ENCODE measurements at places on chromosomes 4 and X.

DNA sequence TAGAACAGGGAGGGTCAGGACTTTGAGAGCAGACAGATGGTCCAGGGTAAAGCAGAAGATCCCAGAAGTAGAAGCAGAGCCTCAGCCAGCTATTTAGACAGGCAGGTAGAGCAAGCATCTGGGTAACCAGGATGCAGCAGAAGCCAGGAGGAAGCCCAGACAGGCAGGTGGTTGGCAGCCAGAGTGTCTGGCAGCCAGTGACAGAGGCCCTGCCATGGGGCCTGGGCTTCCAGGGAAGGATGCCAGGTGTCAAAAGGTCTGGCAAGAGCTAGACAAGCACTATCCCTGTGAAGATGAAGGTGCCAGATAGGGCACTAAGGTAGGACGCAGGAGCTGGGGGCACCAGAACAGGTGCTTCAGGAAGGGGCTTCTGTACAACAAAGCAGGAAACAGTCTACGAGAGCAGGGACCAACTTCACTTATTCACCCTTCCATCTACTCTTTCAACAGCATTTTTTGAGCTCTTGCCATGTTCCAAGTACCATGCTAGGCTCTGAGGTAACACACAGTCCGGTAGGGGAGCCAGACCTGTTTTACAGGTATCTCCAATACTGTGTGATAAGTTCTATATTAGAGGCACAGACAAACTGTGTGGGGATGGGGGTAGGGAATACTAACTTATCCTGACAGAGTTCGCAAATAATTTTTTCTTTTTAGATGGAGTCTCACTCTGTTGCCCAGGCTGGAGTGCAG lies 38.1 kb upstream of the GJB1 start:
- DNase-seq: no peak

- no peak for DNase-seq
These were observed 33.4 kb downstream of the CYTL1 start for GRCh38 chr4:4985844-4986243.

- DNase-seq: no peak
These were observed 20.8 kb downstream of the HMX1 start for GRCh38 chr4:8850830-8851188.

GRCh38 chr4:1793496-1793840 lies 375 bp downstream of the FGFR3 start:
- DNase-seq: peak; percentile 14

GRCh38 chr4:98627531-98628257 lies 30.7 kb downstream of the TSPAN5 start:
- DNase-seq: no peak

GRCh38 chr4:174230680-174231079 lies 52.8 kb downstream of the FBXO8 start:
- no peak for DNase-seq

DNA sequence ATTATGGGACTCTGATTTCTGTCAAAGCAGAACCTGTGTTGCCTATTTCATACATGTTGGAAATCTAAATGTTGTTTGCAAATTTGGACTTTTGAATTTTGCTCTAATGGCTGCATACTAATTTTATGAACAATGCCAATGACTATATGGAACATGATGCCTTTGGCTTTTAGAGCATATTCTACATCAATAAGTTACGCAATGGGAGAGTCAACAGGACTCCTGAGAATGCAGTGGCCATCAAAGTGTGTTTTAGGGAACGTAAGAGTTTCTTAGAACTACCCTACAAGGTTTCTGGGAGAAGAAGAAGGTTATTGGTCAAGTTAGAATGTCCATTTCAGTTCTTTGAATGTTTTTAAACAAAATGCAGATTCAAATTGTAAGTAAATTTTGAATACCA lies 76.1 kb downstream of the SLIT2 start:
- no peak for DNase-seq

- DNase-seq: no peak
These were observed 306.3 kb upstream of the PCDH7 start for GRCh38 chr4:30413915-30414314.

DNA sequence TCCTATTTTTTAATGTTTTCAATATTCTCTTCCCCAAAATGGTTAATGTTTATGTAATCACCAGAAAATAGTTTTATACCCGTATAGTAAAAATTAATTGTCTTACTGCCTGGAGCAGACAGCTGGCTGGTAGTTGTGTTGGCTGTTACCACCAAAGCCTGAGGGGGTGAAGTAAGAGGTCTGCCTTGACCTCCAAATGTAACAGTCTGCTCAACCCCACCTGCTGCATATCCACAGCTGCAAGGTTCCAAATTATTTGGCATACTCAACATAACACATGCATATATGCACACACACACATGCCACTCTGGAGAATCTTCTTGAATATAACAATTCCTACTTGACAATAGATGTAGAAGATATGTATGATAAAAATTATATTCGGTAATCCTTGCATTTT lies 624.3 kb downstream of the ADGRL3 start:
- no peak for DNase-seq

- DNase-seq: no peak
These were observed 870.2 kb downstream of the ADGRL3 start for GRCh38 chr4:62070291-62070852.

DNA sequence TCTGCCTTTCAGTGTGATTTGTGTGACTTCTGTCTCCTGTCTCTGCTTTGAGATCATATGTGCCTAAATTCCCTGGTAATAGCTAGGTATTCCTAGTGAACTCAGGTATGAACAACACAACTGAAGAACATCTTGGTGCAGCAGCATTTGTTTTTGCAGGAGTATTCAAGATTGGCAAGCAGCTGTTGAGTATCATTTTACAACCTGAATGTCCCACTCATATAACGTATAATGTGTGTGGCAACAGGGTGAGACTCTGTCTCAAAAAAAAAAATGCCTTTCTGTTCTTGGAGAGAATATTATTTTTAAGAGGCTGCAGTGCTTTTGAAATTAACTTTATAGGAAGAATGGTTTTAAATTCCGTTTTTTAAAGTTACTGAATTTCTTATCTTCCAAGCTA lies 7.7 kb downstream of the LSM6 start:
- no peak for DNase-seq

GRCh38 chr4:99002279-99002678 lies 6.8 kb downstream of the METAP1 start:
- no peak for DNase-seq

- DNase-seq: no peak
These were observed 263.6 kb downstream of the HS3ST1 start for GRCh38 chr4:11165052-11165451.

- no peak for DNase-seq
These were observed 192.4 kb upstream of the NEIL3 start for GRCh38 chr4:177117256-177117655.

DNA sequence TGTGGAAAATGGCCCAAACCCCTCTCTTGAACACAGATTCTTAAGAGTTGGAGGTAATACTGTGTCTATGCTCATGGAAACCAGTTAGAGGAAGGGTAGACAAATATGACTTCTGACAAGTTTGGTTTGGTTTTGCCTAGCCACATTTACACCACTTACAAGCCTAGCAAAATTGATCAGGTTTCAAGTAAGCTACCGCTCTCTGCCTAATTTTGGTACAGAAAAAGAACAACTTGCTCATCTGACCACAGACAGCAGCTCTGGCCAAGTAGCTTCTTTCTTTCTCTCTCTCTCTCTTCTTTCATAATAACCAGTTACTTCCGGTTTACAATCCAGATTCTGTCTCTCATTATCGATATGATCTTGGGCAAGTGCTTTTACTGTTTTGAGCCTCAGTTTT lies 260.0 kb downstream of the GLUD2 start:
- no peak for DNase-seq

GRCh38 chrX:19177721-19178120 lies 55.5 kb upstream of the ADGRG2 start:
- no peak for DNase-seq

DNA sequence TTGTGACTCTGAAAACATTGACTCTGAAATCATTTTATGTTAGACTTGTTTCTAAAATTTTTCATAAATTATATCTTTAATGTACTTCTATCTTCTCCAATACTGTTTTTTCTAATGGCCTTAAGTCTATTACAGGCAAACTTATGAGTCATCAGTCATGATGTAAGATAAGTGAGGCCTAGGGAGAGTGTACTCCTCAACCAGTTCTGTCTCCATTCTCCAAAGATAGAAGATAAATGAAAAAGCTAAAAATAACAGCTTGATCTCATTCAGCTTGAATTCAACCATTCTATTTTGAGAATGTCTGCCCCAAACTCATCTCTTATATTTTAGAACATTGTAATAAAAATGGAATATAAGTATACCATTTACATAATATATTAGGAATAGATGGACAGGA lies 34.5 kb downstream of the STBD1 start:
- DNase-seq: no peak

- no peak for DNase-seq
These were observed 129.4 kb downstream of the CNKSR2 start for GRCh38 chrX:21503593-21503992.

- DNase-seq: no peak
These were observed 31.5 kb upstream of the LNX1 start for GRCh38 chr4:53622739-53623151.

DNA sequence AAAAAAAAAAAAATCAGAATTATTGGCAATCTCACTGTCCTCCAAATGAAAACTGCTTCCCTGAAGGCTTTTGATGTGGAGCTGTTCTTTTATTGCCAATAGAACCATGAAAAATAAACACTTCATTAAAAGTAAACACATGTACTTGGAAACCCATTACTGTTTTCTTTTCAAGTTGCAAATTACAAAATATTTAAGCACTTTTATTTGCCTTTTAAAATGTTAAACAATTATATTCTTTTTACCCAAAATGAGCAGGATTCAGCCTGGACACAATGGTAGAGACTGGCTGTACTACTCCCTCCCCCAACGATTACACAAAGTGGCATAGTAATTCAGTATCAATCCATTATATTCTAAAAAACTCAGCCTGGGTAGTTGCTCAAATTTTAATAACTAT lies 60.9 kb downstream of the SH2D1A start:
- DNase-seq: no peak

GRCh38 chrX:39409246-39409917 lies 608.1 kb downstream of the MID1IP1 start:
- no peak for DNase-seq

GRCh38 chr4:37978248-37978924 lies 18.2 kb downstream of the PTTG2 start:
- DNase-seq: no peak

GRCh38 chr4:182235021-182235795 lies 8.0 kb upstream of the TENM3 start:
- DNase-seq: no peak

GRCh38 chr4:20831746-20832145 lies 131.5 kb downstream of the PACRGL start:
- no peak for DNase-seq

GRCh38 chrX:134202561-134202960 lies 34.4 kb upstream of the CCDC160 start:
- DNase-seq: no peak

DNA sequence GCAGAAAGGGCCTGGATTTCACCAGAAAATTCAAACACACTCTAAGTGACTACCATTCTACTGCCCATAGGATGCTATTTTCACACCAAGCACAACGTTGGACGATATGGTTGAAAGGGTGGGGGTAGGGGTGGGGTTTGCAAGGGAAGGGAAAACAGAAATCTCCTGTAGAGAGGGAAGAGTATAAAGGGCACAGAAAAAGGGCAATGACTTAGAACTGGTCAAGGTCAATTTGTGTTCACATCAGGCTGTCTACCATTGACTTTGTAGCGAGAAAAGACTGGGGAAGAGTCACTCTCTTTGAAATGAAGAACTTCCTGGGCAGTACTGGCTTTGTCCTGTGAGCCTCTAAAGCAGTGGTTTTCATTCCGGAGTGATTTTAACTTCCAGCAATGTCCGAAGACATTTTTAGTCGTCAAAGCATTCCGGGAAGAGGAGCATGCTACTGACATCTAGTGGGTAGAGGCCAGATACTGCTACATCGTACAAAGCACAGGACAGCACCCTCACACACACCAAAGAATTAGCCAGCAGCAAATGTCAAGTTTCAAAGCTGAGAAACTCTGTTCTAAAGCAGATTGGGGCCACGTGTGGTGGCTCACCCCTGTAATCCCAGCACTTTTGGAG lies 48.4 kb upstream of the SLC7A3 start:
- DNase-seq: no peak

- DNase-seq: no peak
These were observed 54.7 kb upstream of the EPHA5 start for GRCh38 chr4:65724973-65725372.

DNA sequence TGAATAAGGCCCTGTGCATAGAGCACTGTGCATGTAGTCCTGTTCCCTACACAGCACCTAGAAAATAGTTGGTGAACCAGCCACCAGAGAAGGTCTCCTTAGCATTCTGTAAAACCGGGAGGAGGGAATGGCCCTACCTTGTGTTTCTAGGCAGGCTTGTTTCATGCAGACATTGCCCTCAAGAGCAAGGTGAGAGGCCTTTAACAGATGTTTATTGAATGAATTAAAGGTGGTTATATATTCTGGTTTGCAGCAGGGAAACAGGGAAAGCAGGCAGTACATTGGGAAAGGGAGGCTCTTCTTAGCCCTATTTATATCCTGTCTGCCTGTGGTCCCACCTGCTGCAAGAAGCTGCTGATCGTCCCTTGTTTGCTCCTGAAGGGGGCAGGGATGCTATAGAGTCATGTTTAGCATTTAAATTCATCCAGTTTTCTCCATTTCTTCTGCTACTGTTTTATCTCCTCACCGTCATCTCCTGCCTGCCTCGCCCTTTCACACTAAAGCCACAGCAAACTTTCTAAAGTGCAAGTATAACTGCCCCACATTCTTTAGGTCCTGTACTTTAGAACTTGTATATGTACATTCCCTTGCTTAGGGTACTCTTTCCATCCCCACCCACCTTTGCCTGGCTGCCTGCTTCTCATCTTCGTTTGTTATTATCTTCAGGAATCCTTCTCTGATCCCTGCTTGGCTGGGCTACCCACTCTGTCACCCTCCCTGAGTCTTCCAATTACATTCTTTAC lies 60.3 kb downstream of the EGF start:
- no peak for DNase-seq

DNA sequence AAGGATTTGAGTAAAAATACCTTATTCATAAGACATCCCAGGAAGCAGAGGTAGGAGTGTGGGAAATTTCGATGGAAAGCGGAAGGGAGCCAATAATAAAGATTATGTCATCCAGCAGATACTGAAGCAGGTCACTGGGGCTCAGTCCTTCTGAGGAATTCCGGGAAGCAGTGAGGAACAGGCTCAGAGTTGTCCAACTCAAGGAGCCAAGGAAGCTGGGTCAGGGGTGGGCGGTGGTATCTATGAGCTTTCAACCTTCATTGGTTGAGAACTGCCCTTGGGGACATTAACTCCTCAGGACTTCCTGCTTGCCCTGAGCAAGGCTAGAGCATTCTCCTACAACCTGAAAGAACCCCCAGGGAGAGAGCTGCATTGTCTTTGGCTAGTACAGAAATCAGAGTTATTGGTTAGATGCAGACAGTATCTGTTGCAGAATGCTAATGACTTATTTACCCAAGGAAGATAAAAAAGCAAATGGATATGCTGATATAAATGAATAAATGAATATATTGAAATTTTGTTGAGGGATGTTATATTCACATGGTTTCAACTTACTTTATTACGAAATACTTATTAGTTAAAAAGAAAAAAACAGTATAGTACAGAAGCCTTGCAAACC lies 68.2 kb downstream of the DMP1 start:
- no peak for DNase-seq

- DNase-seq: no peak
These were observed 24.2 kb upstream of the GDPD2 start for GRCh38 chrX:70398899-70399298.

Data from T-helper 22 cell (primary cell).